Daoy (cell line): ENCODE measurements at places on chromosomes 5 and 9. TPM values are rescaled to one million over a fixed set of nuclear protein-coding genes. Genes with fewer than 3 reads are reported as not detected.

Gene TAF11L10
- not detected in 2 replicates for total RNA-seq

Gene PCDHB10
- 0.40 and 0.71 TPM in 2 replicates for total RNA-seq

Gene DCAF10
- total RNA-seq = 15.0 and 47.5 TPM in 2 replicates

Gene LCN9
- not detected in 2 replicates for total RNA-seq

Gene WDR38
- total RNA-seq = 0.12 TPM in 1 of 2 replicates, not detected in the other

Gene TEK
- 9.3 and 11.3 TPM in 2 replicates for total RNA-seq

Gene LTC4S
- not detected in 2 replicates for total RNA-seq

Gene TTC16
- 0.06 TPM in 1 of 2 replicates, not detected in the other for total RNA-seq

Gene OR1J2
- not detected in 2 replicates for total RNA-seq

Gene SH2D3C
- not detected in 2 replicates for total RNA-seq

Gene CATSPER3
- total RNA-seq = 0.06 TPM in 1 of 2 replicates, not detected in the other

Gene SERF1A
- total RNA-seq = 10.2 and 13.2 TPM in 2 replicates

Gene TSSK1B
- total RNA-seq = not detected in 2 replicates

Gene SPINK6
- total RNA-seq = not detected in 2 replicates

Gene FAM13B
- 10.3 and 26.8 TPM in 2 replicates for total RNA-seq

Gene BTNL9
- total RNA-seq = 1.6 and 2.5 TPM in 2 replicates

Gene MACROH2A1
- total RNA-seq = 301 and 334 TPM in 2 replicates

Gene ADGRD2
- 0.23 TPM in 1 of 2 replicates, not detected in the other for total RNA-seq
